ENCODE measurements at places on chromosomes 16 and 17.

GRCh38 chr17:50513495-50513894, 5.3 kb downstream of the MYCBPAP start:
- DNase-seq, result no peak

DNA sequence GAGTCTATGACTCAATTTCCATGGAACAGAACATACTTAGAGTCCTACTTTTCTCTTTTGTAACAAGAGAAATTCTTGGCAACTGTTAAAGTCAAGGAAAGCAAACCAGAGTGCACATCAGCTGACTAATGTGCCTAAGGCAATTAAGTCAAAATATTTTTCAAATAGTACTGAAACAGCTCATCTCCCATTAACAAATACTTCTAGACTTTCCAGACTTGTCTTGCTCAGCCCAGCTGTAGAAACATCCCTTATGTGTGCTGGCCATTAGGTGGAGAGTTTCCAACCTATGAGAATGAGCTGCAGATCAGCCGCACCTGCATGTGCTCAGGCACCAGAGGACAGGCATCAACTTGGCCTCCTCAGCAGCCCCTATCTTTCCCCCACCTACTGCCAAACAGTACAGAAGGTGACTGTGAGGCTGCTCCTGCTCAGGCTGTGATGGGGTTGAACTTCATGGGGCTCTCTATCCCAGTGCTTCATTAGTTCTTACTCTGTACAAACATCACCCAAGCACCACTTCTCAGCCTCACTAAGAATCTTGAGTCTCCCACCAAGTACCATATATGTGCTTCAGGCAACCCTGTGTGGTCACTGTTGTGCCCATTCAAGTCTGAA, 32.2 kb downstream of the TEX2 start:
- no peak for DNase-seq

DNA sequence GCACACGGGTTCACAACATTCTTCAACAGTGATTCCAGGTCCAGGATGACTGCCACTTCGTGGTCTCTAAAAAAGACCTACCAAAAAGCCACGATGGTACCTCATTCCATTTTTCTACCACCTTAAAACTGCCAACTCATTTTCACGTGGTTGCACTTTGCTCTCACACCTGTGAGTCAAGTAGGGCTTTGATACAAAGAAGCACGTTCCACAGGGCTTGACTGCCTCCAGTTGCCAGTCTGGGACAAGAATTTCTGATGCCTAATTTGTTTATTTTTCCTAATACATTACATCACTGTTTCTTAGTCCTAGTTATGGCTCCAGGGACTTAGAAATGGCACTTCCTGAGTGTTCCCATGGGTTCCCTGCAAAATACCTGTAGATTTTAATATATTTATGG, 911.6 kb upstream of the EEF2KMT start:
- DNase-seq, result no peak

- DNase-seq, result peak; percentile 15
Measured at GRCh38 chr17:19372011-19372370, 6.3 kb upstream of the MAPK7 start.

DNA sequence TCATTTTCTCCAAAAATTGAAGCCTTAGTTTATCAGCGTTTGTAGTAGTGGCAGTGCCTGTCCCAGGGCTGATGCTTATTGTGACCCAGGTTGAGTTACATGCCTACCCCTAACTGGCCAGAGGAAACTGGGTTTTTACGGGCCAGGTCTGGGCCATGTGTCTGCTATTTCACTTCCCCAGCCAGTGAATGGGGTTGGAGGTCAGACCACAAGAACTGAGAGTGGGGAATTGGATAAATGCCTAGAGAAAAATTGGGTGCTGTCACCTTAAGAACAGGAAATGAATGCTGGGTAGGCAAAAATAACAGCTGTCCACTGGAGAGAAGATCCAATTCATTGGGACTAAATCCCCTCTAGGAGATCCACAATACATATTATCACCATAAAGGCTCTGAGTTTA, 5.2 kb downstream of the ADPRM start:
- no peak for DNase-seq

GRCh38 chr16:81730090-81731051, 48.7 kb upstream of the PLCG2 start:
- peak; percentile 73 for DNase-seq

GRCh38 chr16:424623-425081, 797 bp upstream of the RAB11FIP3 start:
- DNase-seq, result no peak

GRCh38 chr17:73156166-73156840, 8.5 kb upstream of the SSTR2 start:
- peak; percentile 68 for DNase-seq

DNA sequence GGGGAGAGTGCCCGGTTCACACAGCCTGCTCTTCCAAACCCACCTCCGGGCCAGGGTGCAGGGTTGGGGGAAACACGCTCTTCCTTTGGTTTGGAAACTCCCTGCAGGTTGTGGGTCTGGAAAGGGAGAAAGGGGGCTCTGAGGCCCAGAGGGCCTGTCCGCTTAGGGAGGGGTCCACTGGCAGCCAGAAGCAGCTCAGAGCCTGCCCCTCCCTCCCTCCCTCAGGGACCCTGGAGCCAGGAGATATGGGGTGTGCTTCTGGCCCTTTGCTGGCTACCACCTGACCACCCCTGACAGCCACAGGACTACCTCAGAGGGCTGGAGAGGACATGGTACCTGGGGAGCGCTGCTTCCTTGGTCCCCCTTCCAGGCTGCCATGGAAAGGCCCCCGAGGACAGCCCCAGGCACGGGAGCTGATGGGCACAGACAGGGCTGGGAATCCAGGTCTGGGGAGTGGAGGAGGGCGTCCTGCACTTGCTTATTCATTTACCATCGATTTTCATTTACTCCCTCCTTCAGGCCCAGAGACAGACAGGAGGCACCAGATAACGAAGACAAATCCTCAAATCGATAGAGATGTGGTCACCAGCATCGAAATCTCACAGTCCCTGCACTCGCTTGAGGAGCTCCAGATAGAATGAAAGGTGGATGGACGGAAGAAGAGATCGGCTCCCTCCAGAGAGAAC, 48.4 kb upstream of the DOC2B start:
- no peak for DNase-seq

DNA sequence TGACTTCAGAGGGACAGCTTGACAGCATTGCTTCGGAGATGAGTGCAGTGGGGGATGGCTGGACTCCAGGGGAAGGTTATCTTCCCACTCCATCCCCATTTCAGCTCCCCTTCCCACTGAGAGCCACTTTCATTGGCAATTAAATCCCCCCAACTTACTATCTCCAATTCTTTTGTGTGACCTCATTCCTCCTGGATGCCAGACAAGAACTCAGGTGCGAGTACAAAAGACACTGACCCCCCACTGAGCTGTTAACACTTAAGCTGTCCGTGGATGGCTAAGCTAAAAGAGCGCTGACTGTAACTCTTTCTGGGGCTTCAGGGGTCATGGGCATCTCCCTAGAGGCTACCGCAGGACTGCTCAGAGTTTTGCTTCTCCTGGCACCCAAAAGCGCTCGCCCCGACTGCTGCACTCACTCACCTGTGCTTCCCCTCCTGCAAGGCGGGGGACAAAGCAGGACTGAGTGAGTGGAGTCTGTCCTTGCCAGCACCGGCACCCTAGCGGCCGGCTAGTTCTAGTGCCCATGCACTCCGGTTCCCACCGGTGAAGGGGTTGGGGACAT, 44.8 kb upstream of the FBXO47 start:
- no peak for DNase-seq

DNA sequence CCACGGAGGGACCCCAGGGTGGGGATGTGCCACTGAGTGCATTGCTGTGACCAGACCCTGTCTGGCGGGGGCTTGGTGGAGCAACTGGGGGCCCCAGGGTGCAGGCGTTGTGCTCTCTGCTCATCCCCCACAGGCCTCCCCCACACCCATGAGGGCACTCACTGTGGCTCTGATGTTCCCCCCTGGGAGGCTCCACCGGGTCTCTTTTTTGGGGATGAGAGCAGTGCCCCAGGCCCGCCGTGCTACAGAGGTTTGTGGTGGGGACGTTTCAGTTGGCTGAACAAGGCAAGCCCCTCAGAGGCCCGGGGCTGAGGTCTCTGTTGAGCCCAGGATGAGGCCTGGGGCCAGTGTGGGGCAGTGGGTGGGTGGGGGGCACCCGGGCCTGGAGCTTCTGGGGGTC, 2.5 kb downstream of the CCDC78 start:
- DNase-seq, result no peak

DNA sequence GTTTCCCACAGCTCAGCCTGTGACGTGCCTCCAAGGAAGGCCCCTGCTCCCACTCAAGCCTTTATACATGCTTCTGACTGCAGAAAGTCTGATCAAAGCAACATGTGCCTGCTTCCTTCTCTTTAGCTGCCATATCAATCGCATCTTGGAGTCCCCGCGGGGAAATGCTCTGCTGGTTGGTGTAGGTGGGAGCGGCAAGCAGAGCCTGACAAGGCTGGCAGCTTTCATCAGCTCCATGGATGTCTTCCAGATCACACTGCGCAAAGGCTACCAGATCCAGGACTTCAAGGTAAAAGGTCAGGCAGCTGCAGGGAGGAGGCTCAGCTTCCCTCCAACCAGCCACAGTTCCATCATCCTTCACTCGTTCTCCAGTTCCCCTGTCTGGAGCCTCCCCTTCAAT, 189.7 kb downstream of the ZNF18 start:
- no peak for DNase-seq

DNA sequence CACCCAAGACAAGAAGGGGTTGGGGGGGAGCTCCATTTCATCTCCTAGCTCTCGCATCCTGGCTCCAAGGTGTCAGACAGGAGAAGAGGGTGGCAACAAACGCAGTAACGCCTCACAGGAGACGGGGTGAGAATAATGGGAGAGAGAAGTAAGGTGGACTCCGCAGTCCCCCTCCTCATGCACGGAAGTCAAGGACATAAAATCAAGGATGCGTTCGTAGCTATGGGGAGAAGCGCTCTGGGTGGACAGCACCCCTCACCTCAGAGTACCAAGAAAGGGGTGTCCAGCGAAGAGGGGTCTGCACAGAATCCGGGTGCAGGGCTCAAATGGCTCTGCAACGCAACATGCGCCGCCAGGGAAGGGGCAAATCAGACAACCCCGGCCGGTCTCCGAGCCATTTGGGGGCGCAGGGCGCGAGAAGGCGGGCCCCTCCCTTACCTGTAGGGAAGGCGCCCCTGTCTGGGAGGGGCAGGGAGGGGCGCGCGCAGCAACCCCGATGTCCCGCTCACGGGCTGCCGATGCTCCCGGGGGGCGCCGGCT, 555 bp downstream of the HDAC5 start:
- DNase-seq, result peak; percentile 26

DNA sequence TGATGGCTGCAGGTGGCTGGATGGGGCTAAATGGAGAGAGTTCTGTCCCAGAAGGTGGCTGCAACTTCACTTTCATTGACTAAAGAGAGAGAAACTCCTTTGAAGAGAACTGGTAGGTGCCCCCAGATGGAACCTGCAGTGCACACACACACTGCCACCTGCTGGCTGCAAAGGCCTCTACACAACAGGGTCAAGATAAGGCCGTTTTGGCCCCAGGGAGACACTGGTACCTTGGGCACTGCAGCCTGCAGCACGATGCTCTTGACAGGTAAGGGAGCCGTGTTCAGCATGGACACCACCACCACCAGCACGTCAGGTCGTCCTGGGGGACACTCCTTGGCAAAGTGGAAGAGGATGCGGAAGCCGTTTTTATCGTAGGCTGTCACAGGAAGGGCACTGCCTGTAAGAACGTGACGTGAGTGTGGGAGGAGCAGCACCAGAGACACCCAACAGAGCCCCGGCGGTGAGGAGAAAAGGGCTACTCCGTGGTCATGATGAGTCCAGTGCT, 22.7 kb downstream of the GGA3 start:
- DNase-seq, result peak; percentile 71

GRCh38 chr16:19173649-19174383, 5.8 kb downstream of the SYT17 start:
- DNase-seq, result no peak

DNA sequence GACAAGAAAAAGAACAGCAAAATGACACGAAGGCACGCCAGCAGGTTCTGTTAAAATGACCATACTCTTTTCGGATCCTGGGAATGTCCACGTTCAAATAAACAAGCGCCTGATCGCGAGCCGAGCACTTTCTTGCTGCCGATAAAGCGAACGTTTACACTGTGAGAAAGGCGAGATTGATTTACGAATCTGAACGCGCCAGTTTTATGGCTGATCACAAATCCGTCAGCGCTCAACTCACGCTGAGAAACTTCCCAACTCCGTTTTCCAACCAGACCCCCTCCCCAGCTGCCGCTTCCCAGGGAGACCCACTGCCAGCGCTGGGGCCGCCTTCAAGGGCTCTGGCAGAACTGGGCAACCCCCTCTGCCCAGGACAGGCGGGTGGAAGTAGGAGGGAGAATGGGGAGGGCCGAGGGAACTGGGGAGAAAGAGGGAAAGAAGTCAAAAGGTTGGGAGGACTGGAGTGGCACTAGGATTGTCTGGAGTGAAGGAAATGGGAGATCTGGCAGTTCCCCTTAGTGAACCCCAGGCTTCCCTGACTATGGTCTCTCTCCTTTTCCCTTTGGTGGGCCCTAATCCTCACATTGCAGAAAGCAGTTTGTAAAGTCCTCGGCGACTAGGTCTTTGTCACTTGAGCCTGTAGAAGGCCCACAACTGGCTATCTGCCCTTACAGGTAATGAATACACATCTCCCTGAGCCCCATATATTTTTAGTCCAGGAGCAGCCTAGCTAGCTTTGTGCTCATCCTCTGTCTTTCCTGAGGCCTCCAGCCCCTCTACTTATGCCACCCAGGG, 6.9 kb downstream of the HOXB4 start:
- no peak for DNase-seq

DNA sequence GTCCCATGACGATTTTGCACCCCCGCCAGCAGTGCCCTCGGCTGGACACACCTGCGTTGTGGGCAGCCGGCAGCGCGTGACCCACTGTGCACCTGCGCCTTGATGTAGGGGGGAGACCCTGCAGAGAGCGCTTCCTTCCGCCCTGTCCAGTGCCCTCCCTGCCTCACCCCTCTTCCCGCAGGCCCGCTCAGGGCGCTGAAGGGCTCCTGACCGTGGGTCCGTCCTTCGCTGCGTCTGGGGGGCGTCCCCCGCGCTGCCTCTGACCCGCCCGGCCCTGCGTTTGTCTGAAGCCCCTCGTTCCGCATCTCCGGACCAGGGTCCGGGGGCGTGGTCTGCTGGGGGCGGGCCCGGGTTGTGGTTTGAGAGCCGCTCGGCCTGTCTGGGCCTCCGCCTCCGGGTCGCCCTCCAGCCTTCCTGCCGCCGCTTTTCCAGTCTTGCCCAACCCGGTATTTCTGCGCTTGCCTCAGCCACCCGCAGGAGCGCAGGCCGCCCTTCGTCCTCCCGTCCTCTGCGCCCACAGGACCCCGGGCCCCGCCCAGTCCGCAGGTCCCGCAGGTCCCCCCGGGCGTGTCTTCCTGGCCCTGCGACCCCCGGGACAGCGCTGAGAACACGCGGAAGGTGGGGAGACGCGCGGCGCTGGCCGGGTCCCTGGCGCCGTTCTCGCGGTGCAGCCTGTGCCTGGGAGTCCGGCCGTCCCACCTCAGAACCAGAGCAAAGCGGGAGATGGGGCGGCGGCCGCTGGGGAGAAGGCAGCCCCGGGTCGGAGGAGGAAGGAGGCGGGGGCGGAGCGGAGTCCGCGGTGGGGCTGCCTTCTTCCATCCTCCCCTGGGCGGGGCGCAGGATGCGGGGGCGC, 4.0 kb upstream of the IL17C start:
- DNase-seq, result peak; percentile 43

GRCh38 chr17:31570951-31571892, 179.7 kb downstream of the RAB11FIP4 start:
- DNase-seq, result no peak

- no peak for DNase-seq
Measured at GRCh38 chr16:70630960-70631745, 15.2 kb upstream of the IL34 start.
